ENCODE measurements at places on chromosomes 11 and 22.

DNA sequence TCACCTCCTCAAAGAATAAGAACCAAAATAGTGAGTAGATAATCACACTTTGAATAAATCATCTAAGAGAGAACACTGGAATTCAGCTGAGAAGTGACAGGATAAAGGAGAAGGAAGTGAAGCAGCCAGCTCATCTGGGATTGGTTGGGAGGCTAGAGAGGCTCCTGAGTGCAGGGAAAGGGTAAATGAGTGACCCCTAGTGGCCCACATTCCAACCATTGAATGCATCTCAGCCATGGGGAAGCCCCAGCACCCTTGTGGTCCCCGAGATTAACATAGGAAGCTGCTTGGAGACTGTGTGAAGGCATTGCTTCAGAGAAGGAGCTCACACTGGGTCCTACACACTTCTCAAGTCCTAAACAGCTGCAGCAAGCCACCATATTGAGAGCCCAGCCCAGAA is 82.3 kb downstream of the JRKL start:
- no peak for DNase-seq

DNA sequence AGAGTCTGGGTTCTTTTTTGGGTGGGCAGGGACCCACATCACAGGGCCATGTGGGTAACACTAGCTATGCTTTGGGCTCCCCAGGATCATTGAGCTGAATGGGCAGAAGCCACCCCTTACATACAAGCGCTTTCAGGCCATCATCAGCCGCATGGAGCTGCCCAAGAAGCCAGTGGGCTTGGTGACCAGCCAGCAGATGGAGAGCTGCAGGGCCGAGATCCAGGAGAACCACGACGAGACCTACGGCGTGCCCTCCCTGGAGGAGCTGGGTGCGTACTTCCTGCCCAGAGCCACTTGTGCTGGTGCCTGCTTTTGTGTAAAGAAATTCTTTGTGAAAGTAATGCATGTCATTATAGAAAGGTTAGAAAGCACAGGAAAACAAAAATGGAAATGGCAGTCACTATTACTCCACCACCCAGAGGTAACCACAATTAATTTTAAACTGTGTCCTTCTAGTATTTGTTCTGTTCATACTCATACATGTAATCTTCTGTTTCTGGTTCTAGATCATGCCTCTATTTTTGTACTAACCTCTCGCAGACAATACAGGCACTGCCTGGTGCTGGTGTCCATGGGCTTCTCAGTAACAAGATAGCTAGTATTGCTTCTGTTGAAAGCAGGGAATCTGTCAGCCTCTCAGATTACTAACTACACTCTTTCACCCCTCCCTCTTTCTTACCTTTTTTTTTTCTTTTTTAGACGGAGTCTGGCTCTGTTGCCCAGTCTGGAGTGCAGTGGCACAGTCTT is 13.7 kb downstream of the CRY2 start:
- no peak for DNase-seq

DNA sequence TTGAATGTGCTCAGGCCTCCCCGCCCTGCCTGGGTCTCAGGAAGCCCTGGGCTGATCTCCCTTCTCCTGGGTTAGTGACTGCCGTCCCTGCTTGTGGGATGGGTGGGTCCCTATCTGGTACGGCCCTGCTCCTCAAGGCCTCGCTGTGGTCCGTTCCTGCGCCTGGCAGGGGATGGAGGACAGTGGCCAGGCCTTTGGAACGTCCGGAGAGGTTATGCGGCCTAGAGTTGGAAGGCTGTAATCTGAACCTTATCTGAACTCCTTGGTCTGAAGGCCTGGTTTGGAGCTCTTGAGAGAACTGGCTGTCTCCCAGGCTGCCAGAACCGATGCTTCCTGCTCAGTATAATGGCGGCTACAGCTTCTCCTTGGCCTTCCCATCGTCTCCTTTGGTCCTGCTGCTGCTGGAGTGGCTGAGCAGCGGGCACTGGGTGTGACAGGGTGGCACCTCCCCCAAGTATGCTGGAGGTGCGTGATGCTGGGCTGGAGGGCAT is 72.8 kb downstream of the FLI1 start:
- no peak for DNase-seq

- peak; percentile 20 for DNase-seq
Measured at GRCh38 chr11:132941024-132941646, 591.2 kb downstream of the OPCML start.

DNA sequence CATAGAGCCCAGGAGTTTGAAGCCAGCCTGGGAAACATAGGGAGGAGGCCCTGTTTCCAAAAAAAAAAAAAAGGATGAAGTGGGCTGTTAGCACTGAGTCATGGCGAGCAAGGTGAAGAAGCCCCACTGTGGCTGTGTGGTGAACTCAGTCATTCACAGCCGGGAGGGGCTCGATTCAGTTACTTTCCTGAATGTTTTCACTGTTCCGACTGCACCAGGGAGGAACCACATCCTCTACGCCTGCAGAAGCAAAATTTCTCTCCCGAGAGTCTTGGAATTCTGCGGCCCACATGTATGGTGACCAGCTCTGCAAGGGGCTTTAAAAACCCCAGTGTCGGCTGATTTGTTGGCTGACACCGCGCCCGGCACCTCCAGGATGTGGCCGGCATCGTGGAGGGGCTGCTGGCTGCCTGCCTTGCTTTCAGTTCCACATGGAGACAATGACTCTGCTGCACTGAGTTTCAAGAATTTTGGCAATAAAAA is 27.8 kb upstream of the GRAMD4 start:
- DNase-seq: no peak

- no peak for DNase-seq
Measured at GRCh38 chr11:48093795-48094642, 113.7 kb downstream of the PTPRJ start.

DNA sequence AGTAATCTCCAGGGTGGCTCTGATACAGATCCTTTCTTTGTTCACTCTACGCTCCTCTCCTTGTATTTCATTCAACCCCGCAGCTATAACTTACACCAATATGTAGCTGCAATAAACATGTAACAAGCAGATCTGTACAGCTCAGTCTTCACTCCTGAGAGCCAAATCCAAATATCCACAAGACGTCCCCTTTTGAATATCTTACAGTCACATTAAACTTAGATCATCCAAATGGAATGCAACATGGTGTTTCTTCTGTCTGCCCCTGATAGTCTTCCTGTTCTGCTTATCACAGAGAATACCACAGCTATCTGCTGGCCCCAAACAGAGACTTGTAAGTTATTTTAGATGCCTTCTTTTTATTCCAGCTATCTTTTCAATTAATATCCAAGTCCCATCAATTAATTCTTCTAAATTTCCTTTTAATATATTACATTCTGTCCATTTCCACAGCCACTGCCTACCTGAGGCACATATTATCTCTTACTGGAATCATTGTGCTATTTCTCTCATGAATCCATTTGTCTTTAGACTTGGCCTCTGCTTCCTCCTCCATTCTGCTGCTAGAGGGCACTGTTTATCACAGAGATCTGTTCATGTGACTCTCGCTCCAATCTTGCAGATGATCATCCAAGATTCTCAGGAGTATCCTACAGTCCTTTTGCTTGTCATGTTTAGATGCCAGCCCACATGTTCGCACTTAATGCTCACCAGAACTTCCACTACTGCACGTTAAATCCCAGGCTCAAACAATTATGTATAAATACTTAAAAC is 908.6 kb downstream of the NTM start:
- peak; percentile 7 for DNase-seq

DNA sequence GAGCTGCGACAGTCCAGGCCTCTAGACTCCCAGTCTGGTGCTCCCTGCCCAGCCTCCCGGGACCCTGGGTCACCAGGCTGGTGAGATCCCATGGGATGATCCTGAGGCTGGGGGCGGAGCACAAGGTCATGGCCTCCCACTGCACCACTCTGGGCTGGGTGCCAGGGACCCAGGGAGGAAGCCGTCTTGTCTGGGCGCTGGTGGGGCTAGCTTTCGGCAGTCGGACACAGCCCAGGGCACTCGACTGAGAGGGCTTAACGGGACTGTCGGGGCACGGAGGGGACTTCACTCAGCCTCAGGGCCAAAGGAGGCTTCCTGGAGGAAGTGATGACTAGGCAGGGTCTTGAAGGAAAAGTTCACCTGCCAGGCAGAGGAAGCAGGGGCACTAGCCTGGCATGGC is 39.0 kb downstream of the ZC3H7B start:
- DNase-seq: no peak

- DNase-seq: no peak
Measured at GRCh38 chr11:118398791-118399559, 2.4 kb upstream of the ATP5MG start.

DNA sequence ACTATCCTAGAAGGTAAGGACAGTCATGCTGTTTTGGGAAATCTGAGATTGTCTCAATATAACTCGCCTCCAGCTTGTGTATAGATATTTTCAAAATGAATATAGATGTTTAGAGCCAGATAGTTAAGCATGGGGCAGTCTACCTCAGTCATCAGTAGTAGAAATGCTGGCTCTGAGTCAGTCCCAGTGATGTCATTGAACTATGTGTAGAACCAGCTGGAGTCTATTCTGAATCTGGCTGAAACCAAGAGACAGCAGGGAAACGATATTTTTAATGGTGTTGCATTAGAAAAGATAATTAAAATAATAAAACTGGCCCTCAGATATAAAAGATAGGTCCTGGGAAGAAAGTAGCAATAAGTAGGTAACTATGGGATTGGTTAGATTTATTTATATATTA is 25.9 kb downstream of the PIWIL4 start:
- no peak for DNase-seq

DNA sequence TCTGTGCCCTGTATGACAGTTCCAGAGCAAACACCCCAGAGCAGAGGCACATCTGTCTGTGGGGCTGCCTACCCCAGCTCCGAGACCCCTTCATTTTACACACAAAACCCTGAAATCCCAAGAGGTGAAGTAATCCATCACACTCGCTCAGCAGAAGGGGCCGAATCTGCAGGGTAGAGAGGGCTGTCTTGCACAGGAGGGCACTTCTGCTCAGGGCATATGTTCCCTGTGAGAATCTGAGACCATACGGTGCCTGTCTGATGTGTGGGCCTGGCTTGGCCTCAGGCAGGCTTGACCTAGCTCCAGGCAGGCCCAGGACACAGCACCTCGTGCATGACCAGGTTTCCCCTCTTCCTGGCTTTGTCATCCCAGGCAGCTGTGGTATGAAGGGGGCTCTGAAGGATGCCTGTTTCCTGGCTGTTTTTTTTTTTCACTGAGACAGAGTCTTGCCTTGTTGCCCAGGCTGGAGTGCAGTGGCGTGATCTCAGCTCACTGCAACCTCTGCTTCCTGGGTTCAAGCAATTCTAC is 37.2 kb downstream of the GRIK4 start:
- no peak for DNase-seq

- DNase-seq: no peak
Measured at GRCh38 chr11:16511116-16512114, 155.1 kb upstream of the SOX6 start.

DNA sequence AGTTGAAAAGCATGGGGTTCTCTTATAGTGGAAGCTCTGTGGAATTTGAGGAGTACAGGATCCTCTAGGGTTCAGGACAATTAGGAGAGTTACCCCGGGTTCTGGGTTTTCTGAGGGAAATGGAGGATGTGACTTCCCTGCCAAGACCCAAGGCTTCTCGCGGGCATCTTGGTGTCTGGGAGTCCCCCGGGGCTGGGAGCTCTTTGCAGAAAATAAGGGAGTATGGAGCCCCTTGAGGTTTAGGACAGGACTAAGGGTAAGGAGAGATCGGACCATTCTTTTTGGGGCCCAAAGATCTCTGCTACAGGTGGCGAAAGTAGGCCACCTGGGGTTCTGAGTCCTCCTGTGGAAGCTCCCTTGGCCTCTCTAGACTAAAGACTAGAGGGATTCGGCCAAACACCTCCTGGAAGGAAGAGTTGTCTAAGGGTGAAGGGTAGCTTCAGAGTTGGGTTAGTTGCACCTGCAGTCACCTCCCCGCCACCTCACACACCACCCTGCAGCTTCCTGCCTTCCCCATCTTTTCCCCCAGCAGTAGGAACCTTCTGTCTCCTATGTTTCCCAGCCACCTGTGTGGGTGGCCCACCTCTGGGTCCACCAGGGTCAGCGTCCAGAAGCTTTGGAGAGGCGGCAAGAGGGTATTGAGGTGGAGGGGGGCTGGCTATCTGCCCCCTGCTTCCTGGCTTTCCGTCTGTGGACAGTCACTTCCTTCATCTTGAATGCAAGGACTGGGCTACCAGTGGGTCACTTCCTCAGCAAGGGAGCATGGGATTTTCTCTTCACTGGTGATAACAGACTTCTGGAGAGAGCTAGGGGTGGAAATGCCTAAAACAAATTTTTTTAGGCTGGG is 908 bp downstream of the LIMK2 start:
- DNase-seq: no peak

GRCh38 chr11:63681321-63682065 is at the start of gene RTN3:
RTN3 (plus strand) TSS chr11:63681500; CDS start chr11:63681637, 137 bp downstream.
- DNase-seq: peak; percentile 98

- DNase-seq: no peak
Measured at GRCh38 chr22:42258126-42258525, 12.3 kb downstream of the TCF20 start.

- no peak for DNase-seq
Measured at GRCh38 chr11:107956543-107956942, 28.3 kb downstream of the RAB39A start.

DNA sequence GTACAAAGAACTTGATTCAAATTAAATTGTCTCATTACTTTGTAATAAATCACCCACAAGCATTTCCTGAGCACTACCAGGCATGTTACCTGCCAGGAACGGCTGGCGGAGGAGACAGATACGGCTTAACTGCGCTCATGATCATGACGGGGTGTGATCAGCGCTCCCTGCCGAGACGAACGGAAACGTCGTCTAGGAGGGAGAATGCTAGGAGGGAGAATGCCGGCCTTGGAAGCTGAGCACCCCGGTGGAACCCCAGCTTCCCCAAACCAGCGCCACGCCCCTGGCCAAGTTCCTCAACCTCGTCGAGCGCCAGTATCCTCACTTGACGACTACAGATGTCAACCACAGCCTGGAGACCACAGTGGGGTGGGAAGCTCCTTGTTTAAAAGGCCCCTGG is 272.8 kb downstream of the CTTN start:
- no peak for DNase-seq

- DNase-seq: no peak
Measured at GRCh38 chr11:17828311-17828751, 93.8 kb downstream of the KCNC1 start.

- DNase-seq: no peak
Measured at GRCh38 chr11:61524963-61525587, 16.5 kb downstream of the LRRC10B start.

- no peak for DNase-seq
Measured at GRCh38 chr11:126158054-126158791, 53.2 kb downstream of the RPUSD4 start.

- DNase-seq: no peak
Measured at GRCh38 chr22:42299586-42300258, 29.3 kb upstream of the TCF20 start.

- DNase-seq: no peak
Measured at GRCh38 chr22:45881524-45881875, 95.5 kb downstream of the WNT7B start.

- no peak for DNase-seq
Measured at GRCh38 chr11:6568191-6568918, 35.1 kb downstream of the RRP8 start.

GRCh38 chr11:7484645-7485044 is 661 bp upstream of the OLFML1 start:
- no peak for DNase-seq

DNA sequence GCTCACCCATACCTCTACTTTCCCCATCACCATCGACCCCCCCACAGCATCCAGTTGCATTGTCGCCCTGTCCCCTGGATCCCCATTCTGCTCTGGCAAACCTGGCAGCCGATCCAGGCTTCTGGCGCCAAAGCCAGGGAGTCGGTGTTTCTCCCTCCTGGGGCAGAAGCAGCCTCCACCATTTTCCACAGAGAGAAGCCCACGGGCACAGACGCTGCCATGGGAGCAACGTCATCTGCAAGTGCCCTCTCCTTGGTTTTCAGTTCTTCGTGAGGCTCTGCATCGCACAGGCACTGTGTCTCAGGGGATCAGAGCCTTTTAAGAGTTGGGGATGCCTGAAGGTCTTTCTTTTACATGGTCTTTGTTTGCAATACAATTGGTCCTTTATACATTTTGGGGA is 2.3 kb downstream of the YPEL4 start:
- no peak for DNase-seq

All from NCI-H1930 (cell line).